T1000 (cell line): ENCODE measurements at places on chromosomes 4 and X.

DNA sequence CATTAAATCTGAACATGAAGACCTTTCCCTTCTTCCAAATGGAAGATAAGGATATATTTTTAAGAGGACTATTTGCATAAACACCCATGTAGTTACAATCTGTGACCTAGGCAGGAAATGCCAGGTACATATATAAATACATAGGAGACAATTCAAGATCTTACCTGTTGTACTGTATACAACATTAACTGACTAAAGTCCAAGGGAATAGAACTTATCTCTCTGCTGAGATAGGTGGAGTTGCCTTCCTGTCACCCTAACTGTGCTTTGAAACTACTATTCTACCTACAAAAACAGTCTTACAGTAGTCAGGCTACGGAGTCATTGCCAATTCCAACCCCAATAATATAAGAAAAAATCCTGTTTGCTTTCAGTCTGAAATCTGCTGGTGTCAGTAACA lies 106.3 kb downstream of the CHRNA9 start:
- DNase-seq: no peak

DNA sequence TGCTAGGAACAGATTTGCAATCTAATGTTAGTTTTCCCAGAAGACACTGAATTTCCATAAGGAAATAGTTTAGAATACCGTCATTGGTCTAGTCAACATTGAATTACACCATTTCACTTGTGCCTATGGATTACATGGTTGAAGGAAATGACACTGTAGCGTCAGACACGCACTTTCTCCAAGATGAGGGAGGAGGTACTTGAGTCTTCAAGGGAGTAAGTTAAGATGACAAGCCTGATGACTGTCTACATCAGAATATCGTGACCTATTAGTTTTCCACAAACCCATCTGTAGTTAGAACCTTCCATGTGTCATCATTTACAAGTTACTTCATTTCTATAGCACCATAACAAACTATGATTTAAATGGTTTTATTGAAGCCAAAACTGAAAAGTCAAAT lies 153.7 kb downstream of the AMELX start:
- no peak for DNase-seq

DNA sequence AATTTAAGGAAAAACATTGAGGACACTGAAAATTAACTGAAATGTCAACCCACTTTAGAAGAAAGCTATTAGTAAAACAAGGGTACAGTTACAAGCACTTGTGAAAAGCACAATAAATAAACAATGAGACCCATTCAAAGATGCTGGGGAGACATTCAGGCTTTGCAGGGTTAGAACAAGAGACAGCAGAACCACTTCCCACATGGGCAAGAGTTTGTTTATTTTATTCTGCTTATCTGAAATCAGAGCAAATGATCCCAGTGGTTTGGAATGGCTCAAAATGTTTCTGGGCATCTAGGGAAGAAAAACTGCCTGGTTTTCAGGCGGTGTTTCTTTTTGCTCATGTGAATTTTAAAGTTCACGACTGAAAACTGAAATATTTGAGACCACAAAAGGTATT lies 42.4 kb downstream of the PPP3CA start:
- no peak for DNase-seq

GRCh38 chr4:105496899-105497298 lies 23.0 kb upstream of the PPA2 start:
- DNase-seq: no peak

DNA sequence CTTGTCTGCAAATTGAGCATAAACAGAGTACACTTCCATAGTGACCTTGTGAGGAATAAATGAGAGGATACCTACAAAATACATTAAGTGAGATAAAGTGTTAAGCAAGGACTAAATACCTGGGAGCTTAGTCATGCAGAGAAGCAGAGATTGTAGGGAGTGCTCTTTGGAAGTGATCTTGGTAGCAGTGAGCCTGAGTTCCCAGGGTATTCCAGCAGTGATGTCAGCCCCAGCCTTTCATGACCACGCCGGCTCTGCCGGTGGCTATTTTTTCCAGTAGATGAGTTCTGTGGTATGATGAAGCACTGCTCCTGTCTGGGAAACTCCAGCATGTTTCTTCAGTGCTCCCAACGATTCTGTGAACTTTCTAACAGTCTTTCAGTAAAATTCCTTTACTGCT lies 391.5 kb upstream of the IGFBP7 start:
- peak; percentile 59 for DNase-seq
